ENCODE measurements at places on chromosomes 5 and 9. TPM values are rescaled to one million over a fixed set of nuclear protein-coding genes. Genes with fewer than 3 reads are reported as not detected.
A peak's percentile ranks its signal among the peaks of the same experiment; 100 is the strongest.

GRCh38 chr5:150656191-150657132 is 4.6 kb upstream of the MYOZ3 start:
- peak; percentile 93 for DNase-seq

GRCh38 chr9:107172979-107173347 is 110.1 kb upstream of the RAD23B start:
- DNase-seq, result no peak

DNA sequence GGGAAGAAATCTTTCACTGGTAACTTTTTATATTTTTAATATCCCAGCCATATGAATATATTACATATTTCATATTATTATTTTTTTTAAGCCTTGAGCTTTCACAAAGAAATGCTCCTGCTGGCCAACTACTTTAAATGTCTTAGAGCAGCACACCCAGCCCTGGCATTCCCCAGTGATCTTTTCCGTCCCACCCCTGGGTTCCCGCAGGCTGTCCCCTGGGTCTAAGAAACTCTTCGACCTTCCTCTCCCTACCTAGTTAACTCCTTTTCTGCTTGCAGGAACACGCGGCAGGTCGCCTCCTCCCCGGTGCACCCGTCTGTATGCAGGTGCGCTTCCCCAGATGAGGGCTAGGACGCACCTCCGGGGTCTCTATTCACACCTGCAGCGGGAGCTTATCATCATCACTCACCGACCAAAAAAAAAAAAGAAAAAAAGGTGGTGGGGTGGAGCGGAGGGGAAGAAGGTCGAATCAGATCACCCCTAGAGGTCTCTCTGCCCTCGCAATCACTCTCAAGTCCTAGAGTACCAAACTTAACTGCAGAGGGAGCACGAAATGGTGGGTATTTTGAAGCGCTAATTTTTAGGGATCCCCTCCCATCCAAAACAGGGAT is 696 bp downstream of the ZFP62 start:
- DNase-seq, result peak; percentile 87

DNA sequence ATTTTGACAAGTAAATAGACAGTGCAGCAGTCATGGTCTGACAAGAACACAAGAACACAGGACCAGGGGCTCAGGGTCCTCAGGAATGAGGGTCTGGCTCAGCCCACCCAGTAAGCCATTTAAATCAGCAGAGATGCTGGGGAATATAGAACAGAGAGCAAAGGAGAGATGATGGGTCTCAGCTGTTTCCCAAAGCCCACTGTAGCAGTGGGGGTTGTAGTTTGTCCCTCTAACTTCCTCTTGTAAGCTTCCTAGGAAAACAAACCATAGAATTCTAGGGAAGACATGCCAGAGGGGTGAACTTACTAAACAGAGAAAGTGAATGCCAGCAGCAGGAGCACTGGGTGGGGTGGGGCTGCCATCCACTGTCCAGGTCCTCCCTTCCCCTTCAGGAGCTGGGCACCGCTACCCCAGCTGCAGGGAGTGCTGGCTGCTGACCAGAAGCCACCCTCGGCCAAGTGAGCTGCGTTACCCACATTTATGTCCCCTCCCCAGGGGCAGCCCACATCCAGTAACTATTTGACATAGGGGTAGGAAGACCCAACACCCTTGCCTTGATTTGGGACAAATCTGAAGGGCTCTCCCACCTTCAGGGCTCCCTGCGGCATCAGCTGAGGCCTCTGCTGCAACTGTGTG is 41.6 kb downstream of the GABBR2 start:
- no peak for DNase-seq

DNA sequence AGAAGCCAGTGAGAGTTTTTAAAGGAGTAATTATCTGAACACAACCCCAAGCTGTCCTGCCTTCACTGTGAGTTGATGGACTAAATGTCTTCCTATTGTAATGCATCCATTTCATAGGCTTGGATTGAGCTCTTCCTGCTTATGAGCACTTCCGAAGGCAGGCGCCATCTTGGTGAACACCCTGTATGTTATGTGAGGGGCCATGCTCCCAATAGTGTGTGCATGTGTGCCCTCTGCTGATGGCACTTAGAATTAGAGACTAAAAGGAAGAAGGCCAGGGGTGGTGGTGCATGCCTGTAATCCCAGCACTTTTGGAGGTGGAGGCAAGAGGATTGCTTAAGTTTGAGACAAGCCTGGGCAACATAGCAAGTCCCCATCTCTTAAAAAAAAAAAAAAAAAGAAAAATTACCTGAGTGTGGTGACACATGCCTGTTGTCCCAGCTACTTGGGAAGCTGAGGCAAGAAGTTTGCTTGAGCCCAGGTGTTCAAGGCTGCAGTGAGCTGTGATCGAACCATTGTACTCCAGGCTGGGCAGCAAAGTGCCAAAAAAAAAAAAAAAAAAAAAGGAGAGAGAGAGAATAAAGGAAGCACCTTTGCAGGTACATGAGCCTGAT is 65.0 kb downstream of the C9orf152 start:
- no peak for DNase-seq

DNA sequence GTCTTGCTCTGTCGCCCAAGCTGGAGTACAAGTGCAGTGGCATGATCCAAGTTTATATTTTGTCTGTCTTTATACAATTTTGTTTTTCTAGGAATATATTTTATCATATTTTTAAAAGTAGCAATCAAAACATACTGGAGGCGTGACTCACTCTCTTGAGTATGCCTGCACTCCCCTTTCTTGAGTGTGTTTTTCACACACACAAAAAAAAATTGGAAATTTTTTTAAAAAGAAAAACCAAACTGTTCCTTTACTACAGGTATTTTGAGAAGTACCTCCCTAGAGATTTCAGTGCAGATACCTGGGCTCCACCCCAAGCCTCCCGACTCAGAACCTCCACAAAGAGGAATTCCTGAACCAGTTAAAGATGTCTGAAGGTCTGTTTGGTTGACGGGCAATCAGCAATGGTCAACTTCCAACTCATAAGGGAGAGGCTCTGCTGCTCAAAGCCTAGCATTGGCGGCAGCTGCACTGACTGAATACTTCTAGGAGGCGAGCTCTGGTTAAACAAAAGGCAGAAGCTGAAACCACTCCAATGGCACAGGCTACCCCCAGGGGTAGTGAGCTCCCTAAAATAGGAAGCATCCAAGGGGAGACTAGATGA is 27.4 kb downstream of the PDE6A start:
- no peak for DNase-seq

- no peak for DNase-seq
These were observed 56.0 kb upstream of the ZNF354A start for GRCh38 chr5:178786417-178786816.

DNA sequence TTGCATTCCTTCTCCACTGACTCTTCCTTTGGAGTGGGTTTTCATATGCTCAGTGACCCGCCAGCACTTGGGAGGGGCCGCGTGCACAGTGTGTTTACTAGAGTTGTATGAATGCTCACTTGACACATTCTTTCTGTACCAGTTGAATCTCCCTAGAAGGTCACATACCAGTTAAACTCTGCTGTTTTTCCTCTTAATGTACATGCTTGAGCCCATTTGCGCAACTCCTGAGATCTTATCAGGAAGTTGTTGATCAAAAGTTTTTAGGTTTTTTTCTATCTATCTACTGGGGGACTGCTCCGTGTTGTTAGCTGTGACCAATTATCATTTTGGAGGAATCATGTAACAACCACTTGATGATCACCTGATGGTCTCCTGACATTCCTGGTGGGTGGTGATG is 392.7 kb downstream of the CDH9 start:
- no peak for DNase-seq

- no peak for DNase-seq
These were observed 975.4 kb downstream of the NR2F1-AS1 start for GRCh38 chr5:92605591-92605990.

GRCh38 chr9:116653348-116654058 is 33.6 kb upstream of the TRIM32 start:
- DNase-seq, result no peak

DNA sequence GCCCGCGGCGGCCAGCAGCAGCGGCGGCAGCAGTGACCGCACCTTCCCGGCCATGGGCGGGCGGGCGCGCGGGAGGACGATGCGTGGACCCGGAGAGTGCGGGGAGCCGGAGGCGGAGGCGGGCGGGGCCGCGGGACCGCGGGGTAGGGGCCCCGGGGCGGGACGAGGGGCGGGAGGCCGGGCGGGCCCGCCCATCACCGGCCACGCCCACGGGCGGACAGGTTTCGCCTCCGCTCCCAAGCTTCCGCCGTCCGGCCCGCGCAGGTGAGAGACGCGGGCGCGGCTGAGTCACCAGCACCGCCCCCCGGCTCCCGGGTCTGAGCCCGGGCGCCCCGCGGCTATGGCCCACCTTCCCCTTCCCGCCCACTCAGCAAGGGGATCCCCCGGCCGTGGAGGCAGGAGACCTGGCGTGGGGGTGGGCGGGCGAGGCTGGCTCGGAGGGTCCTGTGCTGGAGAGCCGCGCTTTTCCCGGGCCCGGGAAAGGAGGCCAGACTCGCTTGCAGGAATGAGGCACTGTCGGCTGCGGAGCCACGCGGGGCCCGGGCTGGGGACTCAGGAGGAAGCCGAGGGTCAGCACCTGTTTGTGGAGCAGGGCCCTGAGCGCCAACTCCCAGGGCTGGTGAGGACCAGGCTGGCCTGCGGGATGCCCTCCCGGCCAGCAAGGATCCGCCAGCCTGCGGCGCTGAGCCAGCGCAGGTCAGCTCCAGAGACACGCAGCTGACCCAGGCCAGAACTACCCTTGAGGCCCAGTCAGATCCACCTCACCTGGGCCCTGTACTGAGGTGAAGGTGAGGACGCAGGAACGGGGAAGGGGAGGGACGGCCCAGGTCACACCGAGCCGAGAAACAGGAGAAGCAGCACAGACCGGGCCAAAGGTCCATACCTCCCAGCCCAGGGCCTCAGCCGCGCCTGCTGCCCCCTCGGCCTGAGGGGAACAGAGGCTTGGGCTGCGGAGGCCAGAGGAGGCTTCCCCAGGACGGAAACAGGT is at the start of gene ENTPD2:
ENTPD2 (minus strand) TSS at position 118 of the 988 bp plus-strand sequence; CDS start at position 54, 64 bp downstream.
- DNase-seq, result no peak

- peak; percentile 93 for DNase-seq
These were observed 23.9 kb upstream of the MAPK9 start for GRCh38 chr5:180315762-180316212.

- no peak for DNase-seq
These were observed 488.6 kb upstream of the WWC1 start for GRCh38 chr5:167802755-167803431.

DNA sequence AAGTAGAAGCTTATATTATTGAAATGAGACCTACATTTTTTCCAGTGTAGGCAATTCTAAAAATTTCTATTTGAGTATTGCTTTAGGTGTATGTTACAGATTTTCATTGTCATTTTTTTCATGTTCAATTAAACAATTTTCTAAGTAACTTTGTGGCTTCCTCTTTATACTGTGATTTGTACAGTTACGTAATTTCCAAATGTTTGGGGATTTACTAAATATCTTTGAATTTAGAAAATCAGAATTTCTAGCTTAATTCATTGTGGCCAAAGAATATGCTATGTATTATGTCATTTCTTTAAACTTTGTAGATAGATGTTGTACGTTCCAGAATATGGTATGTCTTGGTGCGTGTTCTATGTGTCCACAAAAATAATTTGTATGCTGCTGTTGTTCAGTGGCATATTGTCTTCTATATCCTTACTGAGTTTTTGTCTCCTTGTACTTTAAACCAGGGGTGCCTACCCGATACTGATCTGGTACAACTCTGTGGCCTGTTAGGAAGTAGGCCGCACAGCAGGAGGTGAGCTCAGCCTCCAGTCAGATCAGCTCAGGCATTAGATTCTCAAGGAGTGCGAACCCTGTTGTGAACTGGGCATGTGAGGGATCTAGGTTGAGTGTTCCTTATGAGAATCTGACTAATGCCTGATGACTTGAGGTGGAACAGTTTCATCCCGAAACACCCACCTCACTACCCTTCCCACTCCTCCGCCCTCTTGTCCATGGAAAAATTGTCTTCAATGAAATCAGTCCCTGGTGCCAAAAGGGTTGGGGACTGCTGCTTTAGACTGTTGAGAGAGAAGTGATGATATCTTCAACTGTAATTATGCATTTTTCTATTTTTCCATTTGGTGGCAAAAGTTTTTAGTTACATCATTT is 63.5 kb downstream of the UBE2R2 start:
- no peak for DNase-seq

DNA sequence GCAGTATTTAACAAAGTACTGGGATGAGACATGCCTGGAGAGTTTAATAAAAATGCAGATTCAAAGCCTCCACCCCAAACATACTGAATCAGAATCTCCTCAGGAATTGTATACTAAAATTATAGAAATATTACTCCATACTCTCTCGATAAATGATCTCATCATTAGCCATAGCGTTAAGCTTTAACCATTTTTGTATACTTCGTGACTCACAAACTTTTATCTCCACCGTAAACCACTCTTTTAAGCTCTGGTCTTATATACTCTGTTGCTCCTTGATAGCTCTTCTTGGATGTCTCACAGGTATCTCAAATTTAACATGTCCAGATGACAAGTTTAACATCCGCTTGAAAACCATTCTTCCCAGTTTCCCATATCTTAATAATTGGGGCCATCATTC is 327.8 kb downstream of the ADGRV1 start:
- DNase-seq, result no peak

GRCh38 chr9:131927091-131927490 is 152.6 kb downstream of the MED27 start:
- DNase-seq, result no peak

- no peak for DNase-seq
These were observed 11.0 kb upstream of the PLAC8L1 start for GRCh38 chr5:146116361-146116760.

DNA sequence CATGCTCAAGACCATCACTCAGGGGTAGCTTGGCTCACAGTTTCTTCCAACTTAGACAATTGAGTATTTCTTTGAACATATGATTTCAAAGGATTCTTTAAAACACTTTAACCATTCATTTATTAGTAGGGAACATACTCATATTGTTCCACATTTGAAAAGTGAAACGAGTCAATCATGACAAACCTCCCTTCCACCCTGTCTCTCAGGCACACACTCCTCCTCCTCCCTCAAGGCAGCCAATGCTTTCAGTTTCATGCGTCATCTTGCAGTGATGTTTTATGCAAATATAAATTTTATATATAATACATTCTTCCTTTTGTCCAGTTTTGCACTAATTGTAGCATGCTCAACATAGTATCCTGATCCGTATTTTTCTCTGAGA is 126.0 kb upstream of the BOD1 start:
- no peak for DNase-seq

- DNase-seq, result peak; percentile 21
These were observed 18.3 kb upstream of the RNU6ATAC start for GRCh38 chr9:134182554-134183085.

- no peak for DNase-seq
These were observed 264.8 kb downstream of the CSNK1G3 start for GRCh38 chr5:123776761-123777160.

Gene ENHO
- total RNA-seq, result 0.46 TPM

Gene PLPPR1
- total RNA-seq, result not detected

Gene KLHL9
- 32.6 TPM for total RNA-seq

Gene DNAH5
- 0.54 TPM for total RNA-seq

Gene SHC3
- not detected for total RNA-seq

Gene RORB
- total RNA-seq, result 0.17 TPM

Gene TMEM174
- not detected for total RNA-seq
